Effector memory CD8-positive, alpha-beta T cell (primary cell): ENCODE measurements at places on chromosomes 7 and 10.

GRCh38 chr7:47572094-47572445, 9.8 kb downstream of the TNS3 start:
- no peak for DNase-seq

GRCh38 chr10:86443936-86444335, 77.3 kb upstream of the GRID1 start:
- no peak for DNase-seq

GRCh38 chr7:16647435-16647960, 1.5 kb downstream of the BZW2 start:
- DNase-seq: no peak

- DNase-seq: no peak
Measured at GRCh38 chr7:22430457-22430856, 69.5 kb downstream of the STEAP1B start.

GRCh38 chr7:159139202-159139601, 5.5 kb downstream of the VIPR2 start:
- no peak for DNase-seq
